Right atrium auricular region (tissue), 2 donors: ENCODE measurements at places on chromosomes 6 and 20. TPM values are rescaled to one million over a fixed set of nuclear protein-coding genes. Genes with fewer than 3 reads are reported as not detected.

DNA sequence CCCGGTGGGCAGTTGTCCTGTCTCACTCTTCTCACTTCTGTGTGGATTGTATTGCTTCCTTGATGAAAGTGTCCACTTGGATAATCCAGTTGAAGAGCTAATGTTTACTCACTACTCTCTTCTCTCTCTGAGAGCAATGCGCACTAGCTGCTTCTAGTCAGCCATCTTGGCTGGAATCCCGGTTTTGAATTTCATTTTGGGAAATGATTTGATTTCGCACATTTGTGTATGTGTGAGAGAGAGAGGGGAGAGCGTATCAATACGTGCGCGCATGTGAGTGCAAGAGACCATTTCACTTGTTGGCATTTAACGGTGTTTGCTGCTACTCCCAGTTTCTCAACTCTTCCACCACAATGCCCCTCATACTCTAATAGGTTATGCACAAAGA lies 67.8 kb downstream of the KLHL32 start:
- H3K4me1 ChIP-seq = no peaks in the 10 kb centered on the region
- no peaks in the 10 kb centered on the region for H3K36me3 ChIP-seq
- H3K27me3 ChIP-seq = no peaks in the 10 kb centered on the region
- DNase-seq = no peak
- H3K27ac ChIP-seq = no peak overlapping the region
- H3K4me3 ChIP-seq = no peak overlapping the region

The QKI gene
- total RNA-seq = 434 TPM

The CST7 gene
- 3.2 TPM for total RNA-seq

DNA sequence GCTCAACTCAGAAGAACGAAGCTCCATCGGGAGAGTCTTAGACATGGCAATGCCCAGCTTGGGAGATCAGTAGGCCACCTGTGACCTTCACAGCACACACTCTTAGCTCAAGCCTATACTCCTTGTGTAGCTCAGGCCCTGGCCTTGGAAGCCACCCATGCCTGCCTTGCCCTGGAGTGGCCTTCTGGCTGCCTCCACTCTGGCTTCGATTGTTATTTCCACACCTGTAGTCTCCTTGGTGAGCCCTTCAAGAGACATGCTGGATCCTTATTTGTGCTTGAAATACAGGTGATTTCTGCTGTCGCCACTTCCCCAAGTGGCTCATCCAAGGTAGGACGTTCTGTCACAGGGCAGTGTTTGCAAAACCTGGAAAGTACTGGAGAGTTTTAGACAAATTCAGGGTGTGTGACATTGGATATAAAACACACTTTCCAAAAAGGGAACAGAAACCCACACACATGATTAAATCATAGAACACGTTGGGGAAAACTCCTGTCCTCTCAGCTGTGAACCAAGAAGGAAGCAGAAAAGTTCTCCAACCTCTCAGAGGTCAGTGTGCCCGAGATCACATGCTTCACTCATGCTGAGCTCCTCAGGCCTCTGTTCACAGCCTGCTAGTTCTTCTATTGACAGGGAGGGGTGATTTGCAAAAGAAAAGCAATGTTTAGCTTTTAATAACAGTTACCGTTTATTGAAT lies 391.8 kb downstream of the CDC5L start:
- no peaks in the 10 kb centered on the region for H3K4me1 ChIP-seq
- no peaks in the 10 kb centered on the region for H3K27me3 ChIP-seq
- no peak overlapping the region for H3K27ac ChIP-seq

GRCh38 chr20:57199656-57200405 lies 66.6 kb downstream of the BMP7 start:
- H3K27ac ChIP-seq = no peak overlapping the region
- H3K4me3 ChIP-seq = no peak overlapping the region
- no peaks in the 10 kb centered on the region for H3K4me1 ChIP-seq
- H3K36me3 ChIP-seq = no peaks in the 10 kb centered on the region
- no peaks in the 10 kb centered on the region for H3K27me3 ChIP-seq
- DNase-seq = no peak

- no peaks in the 10 kb centered on the region for H3K4me1 ChIP-seq
- H3K36me3 ChIP-seq = no peaks in the 10 kb centered on the region
- no peaks in the 10 kb centered on the region for H3K27me3 ChIP-seq
- no peak for DNase-seq
Measured at GRCh38 chr20:11001302-11001701, 327.5 kb upstream of the JAG1 start.

- peak overlapping the region; percentile 33 for H3K27ac ChIP-seq
- no peak for DNase-seq
- H3K4me3 ChIP-seq = no peak overlapping the region
Measured at GRCh38 chr6:75290136-75290945, 5.7 kb upstream of the TMEM30A start.

The WRNIP1 gene
- 51.9 TPM for total RNA-seq

DNA sequence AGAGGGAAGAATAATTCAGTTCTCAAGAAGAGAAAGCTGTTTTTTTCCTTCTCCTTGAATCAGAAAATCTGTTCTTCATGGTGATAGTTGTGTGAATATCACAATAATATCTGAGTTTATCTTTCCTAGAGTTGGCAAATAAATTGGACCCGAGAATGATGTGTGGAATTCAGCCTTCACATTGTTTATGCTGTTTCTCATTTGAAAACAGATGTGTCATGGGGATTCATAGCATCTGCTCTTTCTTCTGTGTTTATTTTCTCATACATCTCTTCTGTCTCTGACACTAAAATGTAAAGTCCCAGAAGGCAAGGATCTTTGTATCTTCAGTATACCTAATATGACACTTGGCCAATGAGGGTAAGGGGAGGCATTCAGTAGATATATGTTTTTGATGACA lies 103.6 kb upstream of the SGK1 start:
- no peaks in the 10 kb centered on the region for H3K27me3 ChIP-seq
- H3K4me3 ChIP-seq = no peak overlapping the region
- H3K36me3 ChIP-seq = no peaks in the 10 kb centered on the region
- no peaks in the 10 kb centered on the region for H3K4me1 ChIP-seq

DNA sequence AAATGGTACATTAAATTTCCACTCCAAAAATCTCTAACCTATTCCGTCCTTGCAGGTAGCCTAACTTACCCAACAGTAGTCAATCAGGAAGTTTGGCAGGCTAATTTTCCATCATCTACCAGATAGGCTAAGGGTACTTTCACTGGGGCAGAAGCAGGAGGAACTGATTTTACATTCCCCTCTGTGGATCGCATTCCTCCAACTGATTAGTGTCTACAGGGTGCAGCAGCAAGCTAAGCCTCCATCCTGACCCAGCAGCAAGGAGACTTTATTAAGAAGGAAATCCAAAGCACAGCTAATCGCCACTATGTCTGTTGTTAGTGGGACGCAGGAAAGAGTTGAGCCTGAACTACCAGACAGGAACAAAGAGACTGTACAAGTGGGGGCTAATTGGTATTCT lies 143.2 kb upstream of the RUNX2 start:
- H3K27ac ChIP-seq = no peak overlapping the region
- H3K36me3 ChIP-seq = no peaks in the 10 kb centered on the region
- H3K4me1 ChIP-seq = no peaks in the 10 kb centered on the region
- no peak overlapping the region for H3K4me3 ChIP-seq
- DNase-seq = no peak
